Natural killer cell (primary cell): ENCODE measurements at places on chromosomes 6 and 20.

DNA sequence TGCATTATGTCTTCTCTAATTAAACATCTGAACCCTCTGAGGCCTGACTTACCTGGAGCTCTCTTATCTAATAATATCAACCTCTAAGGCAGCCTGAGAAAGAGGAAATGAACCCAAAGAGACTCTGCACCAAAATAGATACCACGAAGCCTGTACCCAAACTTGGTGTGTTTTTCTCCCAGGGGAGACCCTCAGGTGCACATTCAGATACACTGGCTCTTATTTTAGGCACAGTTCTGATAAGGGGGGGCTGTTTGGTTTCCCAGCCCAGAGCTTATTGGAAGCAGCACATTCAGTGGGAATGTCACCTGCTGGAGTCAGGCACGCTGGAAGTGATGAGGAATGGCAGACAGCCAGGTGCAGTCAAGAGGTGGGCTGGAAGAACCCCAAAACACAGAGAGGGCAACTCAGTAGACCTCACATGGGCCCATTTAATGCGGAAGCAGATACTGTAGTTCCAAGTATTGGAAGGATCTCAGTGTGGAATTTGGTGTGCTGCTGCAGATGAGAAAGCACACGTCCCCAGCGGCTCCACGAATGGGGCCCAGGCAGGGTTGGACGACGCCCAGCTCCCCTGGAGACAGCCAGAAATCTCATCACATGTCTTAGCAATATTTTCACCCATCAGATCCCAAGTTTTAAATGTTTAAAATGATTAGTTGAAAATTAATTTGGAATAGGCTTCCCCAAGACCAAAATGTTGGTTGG, 9.7 kb upstream of the CCR6 start:
- no peak for DNase-seq

DNA sequence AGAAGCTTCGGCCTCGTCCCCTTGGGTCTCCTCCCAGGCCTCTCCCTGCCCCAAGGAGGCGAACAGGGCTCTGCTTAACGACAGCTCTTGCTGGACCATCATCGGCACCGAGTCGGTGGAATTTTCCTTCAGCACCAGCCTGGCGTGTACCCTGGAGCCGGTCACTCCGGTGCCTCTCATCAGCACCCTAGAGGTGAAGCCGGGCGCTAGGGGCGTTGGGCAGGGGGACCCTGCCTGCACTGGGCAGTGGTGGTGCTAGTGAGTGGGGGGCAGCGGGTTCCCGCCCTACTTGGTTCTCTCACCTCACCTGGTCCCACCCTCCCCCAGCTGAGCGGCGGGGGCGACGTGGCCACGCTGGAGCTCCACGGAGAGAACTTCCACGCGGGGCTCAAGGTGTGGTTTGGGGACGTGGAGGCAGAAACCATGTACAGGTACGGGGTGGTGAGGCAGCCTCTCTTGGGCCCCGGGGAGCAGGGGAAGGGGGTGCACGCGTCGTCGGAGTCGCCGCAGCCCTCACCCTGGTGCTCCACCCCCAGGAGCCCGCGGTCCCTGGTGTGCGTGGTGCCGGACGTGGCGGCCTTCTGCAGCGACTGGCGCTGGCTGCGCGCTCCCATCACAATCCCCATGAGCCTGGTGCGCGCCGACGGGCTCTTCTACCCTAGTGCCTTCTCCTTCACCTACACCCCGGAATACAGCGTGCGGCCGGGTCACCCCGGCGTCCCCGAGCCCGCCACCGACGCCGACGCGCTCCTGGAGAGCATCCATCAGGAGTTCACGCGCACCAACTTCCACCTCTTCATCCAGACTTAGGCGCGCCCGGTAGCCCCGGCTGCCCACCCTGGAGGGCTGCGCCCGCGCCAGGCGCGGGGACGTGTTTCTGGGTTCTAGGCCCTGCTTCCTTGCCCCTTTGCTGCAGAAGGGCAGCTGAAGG, 8.3 kb upstream of the MATN4 start:
- DNase-seq = no peak

GRCh38 chr6:18567380-18567779, 180.2 kb downstream of the RNF144B start:
- DNase-seq = no peak

DNA sequence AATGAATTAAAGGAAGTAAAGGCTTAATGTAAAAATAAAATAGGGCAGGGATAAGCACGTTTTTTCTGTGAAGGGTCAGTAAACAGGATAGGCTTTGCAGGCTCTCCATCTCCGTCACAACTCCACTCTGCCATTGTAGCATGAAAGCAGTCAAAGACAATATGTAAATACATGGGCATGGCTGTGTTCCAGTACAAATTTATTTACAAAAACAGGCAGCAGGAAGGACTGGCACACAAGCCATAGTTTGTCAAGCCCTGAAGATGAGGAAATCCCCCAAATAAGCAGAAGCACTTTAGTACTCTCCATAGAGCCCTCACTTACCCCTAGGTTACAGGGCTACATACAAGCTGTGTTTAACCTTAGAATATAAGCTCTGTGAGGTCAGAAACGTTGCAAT, 8.9 kb upstream of the FBXO9 start:
- no peak for DNase-seq

DNA sequence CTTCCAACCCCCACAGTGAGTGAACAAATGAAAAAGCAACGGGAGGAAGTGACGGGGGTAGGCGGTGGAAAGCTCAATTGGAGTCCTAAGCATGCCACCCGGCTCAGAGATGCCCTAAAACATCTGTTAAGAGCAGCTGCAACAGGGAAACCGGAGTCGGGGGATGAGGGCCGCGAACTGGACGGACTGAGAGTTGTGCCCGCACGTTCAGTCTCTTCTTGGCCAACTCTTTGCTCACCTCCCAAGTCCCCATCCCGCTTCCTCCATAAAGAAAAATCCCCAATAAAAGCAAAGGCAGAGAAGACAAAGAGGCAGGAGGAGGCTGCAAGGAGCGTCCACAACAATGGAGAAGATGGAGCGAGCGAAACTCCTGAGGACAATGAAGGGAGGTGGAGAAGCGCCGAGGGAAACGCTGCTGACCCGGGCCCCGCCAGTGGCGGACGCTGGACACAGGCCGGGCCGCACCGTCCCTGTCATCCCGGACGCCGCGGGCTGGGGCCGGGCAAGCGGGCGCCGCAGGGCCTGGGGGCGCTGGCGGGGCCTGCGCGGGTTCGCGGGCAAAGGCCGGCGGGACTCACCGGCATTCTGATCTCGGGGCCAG, 600 bp downstream of the SEC63 start:
- DNase-seq = peak; percentile 80

DNA sequence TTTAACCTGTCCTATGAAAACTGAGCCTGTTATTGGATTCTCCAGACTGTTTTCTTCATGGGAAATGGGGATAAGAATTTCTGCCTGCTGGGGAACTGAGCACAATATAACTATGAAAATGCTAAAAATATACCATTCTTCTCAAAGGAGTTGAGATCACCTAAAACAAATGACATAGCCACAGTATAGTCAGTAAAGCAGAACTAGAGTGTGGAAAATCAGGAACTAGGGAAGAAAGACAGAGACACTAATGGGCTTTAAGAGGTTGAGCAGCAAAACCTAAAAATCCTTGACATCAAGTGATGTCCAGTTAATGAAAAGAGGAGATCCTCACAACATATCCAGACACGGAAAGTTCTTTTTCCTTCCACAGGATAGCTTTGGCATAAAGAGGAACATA, 215.7 kb upstream of the CST7 start:
- DNase-seq = no peak

GRCh38 chr6:5103250-5103649, 18.1 kb downstream of the PPP1R3G start:
- no peak for DNase-seq

DNA sequence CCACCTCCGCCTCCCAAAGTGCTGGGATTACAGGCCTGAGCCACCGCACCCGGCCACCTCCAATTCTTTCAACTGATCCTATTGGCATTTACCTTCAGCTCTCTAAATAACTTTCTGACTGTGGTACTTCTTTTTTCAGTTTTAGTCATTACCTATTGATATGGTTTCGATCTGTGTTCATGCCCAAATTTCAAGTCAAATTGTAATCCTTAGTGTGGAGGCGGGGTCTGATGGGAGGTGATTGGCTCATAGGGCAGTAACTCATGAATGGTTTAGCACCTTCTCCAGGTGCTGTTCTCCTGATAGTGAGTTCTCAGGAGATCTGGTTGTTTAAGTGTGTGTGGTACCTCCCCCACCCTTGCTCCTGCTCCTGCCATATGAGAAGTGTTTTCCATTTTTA, 140.9 kb downstream of the LPA start:
- DNase-seq = no peak

DNA sequence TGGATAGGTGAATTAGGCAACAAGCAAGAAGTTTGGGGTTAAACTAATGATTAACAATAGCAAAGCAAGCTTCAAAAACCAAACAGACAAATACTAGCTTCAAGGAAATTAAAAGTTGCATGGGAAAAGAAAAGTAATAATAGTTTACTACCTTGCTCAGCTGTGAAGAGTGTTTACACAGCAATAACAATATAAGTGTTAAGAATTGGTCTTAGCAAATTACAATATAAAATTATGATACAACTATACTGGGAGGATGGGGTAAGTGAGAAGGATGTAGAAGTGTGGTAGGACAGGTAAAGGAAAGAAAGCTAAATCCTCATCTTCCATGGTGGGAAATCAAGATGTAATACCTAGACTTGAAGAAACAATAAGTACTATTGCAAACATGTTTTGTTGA, 137.7 kb upstream of the MAFB start:
- no peak for DNase-seq
